ENCODE measurements at places on chromosomes 7 and 10.

GRCh38 chr7:34445653-34446052, 212.4 kb upstream of the NPSR1 start:
- DNase-seq: no peak

DNA sequence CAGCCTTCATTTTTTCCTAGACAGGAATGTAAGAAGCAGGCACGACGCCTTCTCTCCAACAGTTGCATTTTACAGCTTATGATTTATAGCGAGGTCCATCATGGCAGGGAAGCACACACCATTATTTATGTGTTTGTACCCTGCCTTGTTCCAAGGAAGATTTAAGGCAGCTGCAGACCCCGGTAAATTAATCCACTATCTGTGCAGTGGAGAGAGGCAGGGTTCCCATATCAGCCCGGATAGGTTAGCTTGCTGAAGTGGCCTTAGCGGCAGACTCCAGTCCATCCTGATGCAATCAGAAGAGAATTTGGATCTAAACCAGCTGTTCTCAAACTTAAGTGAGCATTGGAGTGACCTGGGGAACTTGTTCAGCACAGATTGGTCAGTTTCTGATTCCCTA, 359.4 kb downstream of the GALNT17 start:
- DNase-seq: no peak

- no peak for DNase-seq
These were observed 47.0 kb downstream of the MAD1L1 start for GRCh38 chr7:2185715-2186114.

GRCh38 chr10:63258920-63259678, 126.0 kb downstream of the NRBF2 start:
- DNase-seq: no peak

GRCh38 chr10:20885678-20886077, 11.4 kb downstream of the NEBL start:
- DNase-seq: no peak

DNA sequence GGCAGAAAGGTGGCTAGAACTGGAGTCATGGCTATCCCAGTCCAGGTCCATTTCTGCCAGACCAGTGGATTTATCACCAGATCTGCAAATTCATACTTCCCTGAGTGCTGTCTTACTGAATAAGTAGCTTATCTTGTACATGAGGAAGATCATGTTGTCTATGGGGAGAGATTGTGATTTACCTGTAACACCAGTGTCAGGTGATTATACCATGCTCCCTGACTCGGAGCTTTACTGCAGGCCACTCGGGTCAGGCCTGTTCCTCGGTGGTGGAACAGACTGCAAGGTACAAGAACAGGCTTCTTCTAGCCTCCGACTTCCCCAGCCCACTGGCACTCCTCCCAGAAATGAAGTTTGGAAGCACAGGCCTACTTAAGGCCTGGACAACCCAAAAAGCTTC, 42.6 kb upstream of the DLG5 start:
- DNase-seq: no peak

- no peak for DNase-seq
These were observed 60.8 kb downstream of the PHTF2 start for GRCh38 chr7:77859343-77859742.

- no peak for DNase-seq
These were observed 431.0 kb upstream of the MKI67 start for GRCh38 chr10:128557149-128557710.
